M059J (cell line): ENCODE measurements at places on chromosomes 2 and 18.

- peak; percentile 0 for DNase-seq
Observed at GRCh38 chr2:141393214-141393545, 737.6 kb downstream of the LRP1B start.

- DNase-seq, result no peak
Observed at GRCh38 chr2:28463893-28464292, 32.0 kb upstream of the PLB1 start.

DNA sequence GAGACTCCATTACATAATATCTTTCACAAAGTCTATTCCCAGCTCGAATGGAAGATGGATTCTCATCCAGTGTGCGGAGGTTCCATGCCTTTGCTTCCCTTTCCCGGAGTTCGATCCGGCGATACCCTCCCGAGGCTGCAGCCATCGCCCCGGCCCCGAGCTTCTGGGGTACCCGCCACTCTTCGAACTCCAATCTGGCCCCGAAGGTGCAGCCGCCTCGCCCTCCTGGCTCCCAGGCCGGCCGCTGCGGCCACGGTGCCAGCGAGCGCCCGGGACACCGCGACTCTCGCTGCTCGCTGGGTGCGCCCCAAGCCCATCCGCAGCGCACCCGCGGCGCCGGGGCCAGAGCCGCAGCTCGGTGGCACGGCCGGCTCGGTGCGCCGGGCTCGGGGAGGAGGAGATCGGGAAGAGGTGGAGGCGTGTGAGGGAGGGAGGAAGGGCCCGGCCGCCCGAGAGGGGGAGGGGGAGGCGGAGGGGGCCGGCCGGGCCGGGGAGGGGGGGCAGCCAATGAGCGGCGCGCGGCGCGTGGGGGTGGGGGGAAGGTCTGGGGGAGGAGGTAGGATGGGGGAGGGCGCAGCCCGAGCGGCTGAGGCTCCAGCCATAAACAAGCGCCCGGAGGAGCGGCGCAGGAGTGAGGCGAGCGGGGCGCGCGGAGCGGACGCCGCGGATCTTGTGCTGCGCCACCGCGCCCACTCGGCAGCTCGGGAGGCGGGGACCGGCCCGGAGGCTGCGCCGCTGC is at the start of gene CRIM1:
Gene CRIM1 (plus strand): TSS at position 628 of the 739 bp plus-strand sequence. CDS start 515 bp downstream, outside the sequence.
- peak; percentile 84 for DNase-seq

GRCh38 chr2:40200366-40200915 is 251.4 kb downstream of the SLC8A1 start:
- DNase-seq, result no peak

GRCh38 chr2:46724107-46724506 is 191.5 kb downstream of the MCFD2 start:
- DNase-seq, result no peak

GRCh38 chr2:156430980-156431358 is 5.2 kb upstream of the GPD2 start:
- peak; percentile 81 for DNase-seq
